Activated CD8-positive, alpha-beta T cell treated with anti-CD3 and anti-CD28 coated beads, Interleukin-2, amount 10 ng/mL, durations not matched to agents 7 days and 5 days (primary cell): ENCODE measurements at places on chromosomes 1 and 21. TPM values are rescaled to one million over a fixed set of nuclear protein-coding genes. Genes with fewer than 3 reads are reported as not detected.

DNA sequence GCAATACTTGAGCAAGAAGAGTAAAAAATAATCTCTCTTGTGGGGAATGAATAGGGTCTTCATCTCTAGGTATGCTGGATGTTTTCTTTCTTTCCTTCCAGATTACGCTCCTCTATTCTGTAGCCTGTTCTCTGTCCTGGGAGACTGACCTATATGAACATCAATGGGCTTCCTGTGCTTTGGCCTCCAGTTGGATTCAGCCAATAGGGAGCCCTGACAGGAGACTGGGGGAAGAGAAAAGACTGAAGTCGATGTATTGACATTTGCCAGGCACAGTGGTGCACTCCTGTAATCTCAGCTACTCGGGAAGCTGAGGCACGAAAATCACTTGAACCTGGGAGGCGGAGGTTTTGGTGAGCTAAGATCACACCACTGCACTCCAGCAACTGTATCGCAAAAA is 17.6 kb downstream of the SEMA6C start:
- no peak for DNase-seq
- peaks cover 16% of the 10 kb centered on the region for H3K4me1 ChIP-seq
- no peak overlapping the region for H3K4me3 ChIP-seq
- H3K36me3 ChIP-seq: peaks cover 4% of the 10 kb centered on the region
- no peak overlapping the region for H3K27ac ChIP-seq

- no peak for DNase-seq
- no peak overlapping the region for H3K4me3 ChIP-seq
- H3K4me1 ChIP-seq: peaks cover 18% of the 10 kb centered on the region
- no peaks in the 10 kb centered on the region for H3K27me3 ChIP-seq
These were observed 36.4 kb upstream of the PRSS38 start for GRCh38 chr1:227779021-227779441.

DNA sequence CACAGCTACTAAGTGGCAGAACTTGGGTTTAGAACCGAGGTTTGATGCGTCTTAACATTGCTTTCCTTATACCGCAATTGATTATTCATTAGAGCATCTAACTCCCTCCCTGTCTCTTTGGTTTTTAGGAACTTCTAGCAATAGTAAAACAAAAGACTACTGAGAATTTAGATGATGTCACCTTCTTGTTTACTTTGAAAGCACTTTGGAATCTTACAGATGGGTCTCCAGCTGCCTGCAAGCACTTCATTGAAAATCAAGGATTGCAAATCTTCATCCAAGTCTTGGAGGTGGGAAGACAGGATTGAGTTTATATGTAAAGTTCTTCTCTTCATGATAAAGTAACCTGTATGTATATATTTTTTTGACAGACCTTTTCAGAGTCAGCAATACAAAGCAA is 35.0 kb downstream of the ZYG11A start:
- no peaks in the 10 kb centered on the region for H3K4me1 ChIP-seq
- no peak overlapping the region for H3K27ac ChIP-seq
- H3K4me3 ChIP-seq: no peak overlapping the region
- no peaks in the 10 kb centered on the region for H3K27me3 ChIP-seq
- H3K36me3 ChIP-seq: no peaks in the 10 kb centered on the region
- no peak for DNase-seq

GRCh38 chr1:66412704-66413103 is 121.2 kb upstream of the SGIP1 start:
- peaks cover 35% of the 10 kb centered on the region for H3K4me1 ChIP-seq
- no peak overlapping the region for H3K27ac ChIP-seq
- no peak for DNase-seq
- H3K4me3 ChIP-seq: no peak overlapping the region
- H3K27me3 ChIP-seq: no peaks in the 10 kb centered on the region

DNA sequence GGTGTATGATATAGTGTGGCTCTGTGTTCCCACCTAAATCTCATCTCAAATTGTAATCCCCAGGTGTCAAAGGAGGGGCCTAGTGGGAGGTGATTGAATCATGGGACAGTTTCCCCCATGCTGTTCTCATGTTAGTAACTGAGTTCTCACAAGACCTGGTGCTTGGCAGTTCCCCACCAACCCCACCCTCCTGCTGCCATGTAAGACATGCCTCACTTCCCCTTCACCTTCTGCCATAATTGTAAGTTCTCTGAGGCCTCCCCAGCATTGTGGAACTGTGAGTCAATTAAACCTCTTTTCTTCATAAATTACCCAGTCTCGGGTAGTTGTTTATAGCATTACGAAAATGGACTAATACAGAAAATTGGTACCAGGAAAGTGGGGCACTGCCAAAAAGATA is 1705.3 kb downstream of the NCAM2 start:
- no peaks in the 10 kb centered on the region for H3K4me1 ChIP-seq
- no peaks in the 10 kb centered on the region for H3K27me3 ChIP-seq
- H3K27ac ChIP-seq: no peak overlapping the region
- no peaks in the 10 kb centered on the region for H3K36me3 ChIP-seq
- H3K4me3 ChIP-seq: no peak overlapping the region

DNA sequence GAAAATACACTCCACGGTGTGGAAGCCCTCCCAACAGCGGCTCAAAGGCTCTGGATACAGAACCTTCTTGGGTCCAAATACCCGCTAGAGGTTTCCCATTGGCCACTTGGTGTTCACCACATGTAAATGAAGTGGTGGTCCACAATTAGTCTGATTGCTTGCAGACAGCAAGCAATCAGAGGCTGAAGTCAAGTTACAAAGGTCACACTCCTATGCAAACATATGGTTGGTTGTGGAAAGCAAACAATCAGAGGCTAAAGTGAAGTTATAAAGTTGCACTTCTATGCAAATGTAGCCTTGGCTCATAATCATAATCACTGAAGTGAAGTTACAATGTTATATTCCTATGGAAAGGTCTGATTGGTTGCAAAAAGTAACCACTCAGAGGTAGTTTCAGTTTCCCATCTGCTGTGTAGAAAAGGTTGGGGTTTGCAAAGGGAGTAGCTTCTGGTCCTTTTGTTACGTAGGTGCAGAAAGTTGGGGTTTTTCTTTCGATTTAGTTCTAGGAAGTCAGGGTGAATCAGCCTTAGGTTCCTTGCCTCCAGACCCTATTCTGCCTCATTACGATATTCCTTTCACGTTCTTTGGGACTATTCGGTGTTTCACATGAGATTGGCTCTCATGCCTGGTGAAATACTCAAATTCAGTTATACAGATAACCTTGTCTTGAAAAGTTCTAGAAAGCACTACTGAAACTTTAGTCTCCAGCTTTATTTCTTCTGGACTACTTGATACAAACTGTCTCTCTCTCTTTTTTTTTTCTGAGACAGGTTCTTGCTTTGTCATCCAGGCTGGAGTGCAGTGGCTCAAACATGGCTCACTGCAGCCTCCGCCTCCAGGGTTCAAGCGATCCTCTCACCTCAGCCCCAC is 36.7 kb upstream of the MTF2 start:
- peak overlapping the region; percentile 77 for H3K4me3 ChIP-seq
- peak overlapping the region; percentile 93 for H3K27ac ChIP-seq
- no peaks in the 10 kb centered on the region for H3K27me3 ChIP-seq
- peak; percentile 67 for DNase-seq
- peaks cover 31% of the 10 kb centered on the region for H3K4me1 ChIP-seq

- H3K4me1 ChIP-seq: no peaks in the 10 kb centered on the region
- no peaks in the 10 kb centered on the region for H3K27me3 ChIP-seq
- H3K36me3 ChIP-seq: no peaks in the 10 kb centered on the region
- DNase-seq: no peak
- H3K4me3 ChIP-seq: no peak overlapping the region
- no peak overlapping the region for H3K27ac ChIP-seq
These were observed 208.4 kb upstream of the CAMK1G start for GRCh38 chr1:209375097-209375496.

GRCh38 chr1:111895469-111895868 is 94.0 kb downstream of the KCND3 start:
- H3K4me3 ChIP-seq: no peak overlapping the region
- peaks cover 5% of the 10 kb centered on the region for H3K27me3 ChIP-seq
- DNase-seq: no peak
- no peaks in the 10 kb centered on the region for H3K4me1 ChIP-seq

The LINGO4 gene
- total RNA-seq: 0.16 TPM

The IL19 gene
- not detected for total RNA-seq

The SPRR1B gene
- total RNA-seq: not detected

The ACTA1 gene
- total RNA-seq: not detected

The HEYL gene
- not detected for total RNA-seq

The FYB2 gene
- total RNA-seq: not detected

The CYP4A11 gene
- not detected for total RNA-seq
